ENCODE measurements at places on chromosomes 12 and 14. TPM values are rescaled to one million over a fixed set of nuclear protein-coding genes. Genes with fewer than 3 reads are reported as not detected.

SIRT4 gene
- total RNA-seq, result 1.5 TPM

RDH5 gene
- total RNA-seq, result not detected

FAM186B gene
- 0.07 TPM for total RNA-seq

STAB2 gene
- not detected for total RNA-seq

RESF1 gene
- total RNA-seq, result 8.0 TPM

ANO4 gene
- 1.3 TPM for total RNA-seq
